ENCODE measurements at places on chromosomes 7 and 10.

- DNase-seq: no peak
Observed at GRCh38 chr7:6700793-6701192, 6.0 kb downstream of the ZNF12 start.

- DNase-seq: no peak
Observed at GRCh38 chr10:121774813-121775212, 153.0 kb downstream of the ATE1 start.

DNA sequence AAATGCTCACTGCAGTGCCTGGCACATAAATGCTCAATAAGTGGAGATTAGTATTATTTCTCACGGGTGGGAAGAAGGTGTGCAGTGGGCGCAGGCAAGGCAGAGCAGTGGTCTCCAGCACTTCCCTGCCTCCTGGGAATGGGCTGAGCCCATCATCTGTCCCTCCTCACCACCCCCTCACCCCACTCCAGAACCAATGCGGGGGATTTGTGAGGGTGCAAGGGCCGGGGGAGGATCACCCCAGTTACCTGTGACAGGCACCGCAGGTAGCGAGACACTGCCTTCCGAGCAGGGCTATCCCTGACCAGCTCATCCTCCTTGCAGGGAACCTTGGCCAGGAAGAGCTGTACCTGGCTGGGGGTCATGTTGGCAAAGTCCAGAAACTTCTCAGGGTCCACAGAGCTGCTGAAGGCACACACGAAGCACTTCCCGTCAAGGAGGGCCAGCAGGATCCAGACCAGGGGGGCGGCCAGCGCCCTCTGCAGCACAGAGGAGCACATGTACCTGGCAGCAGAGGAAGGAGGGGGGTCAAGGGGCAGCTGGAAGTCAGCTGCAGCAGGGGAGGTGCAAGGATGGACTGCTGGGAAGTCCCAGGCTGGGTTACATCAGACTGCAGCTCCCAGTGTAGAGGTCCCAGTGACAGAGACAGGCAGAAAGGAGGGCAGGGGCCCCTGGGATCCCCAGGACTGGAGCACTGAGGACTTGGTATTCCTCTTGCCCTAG is 2.8 kb downstream of the CALHM3 start:
- no peak for DNase-seq

GRCh38 chr7:116840256-116840655 is 22.1 kb upstream of the CAPZA2 start:
- no peak for DNase-seq

DNA sequence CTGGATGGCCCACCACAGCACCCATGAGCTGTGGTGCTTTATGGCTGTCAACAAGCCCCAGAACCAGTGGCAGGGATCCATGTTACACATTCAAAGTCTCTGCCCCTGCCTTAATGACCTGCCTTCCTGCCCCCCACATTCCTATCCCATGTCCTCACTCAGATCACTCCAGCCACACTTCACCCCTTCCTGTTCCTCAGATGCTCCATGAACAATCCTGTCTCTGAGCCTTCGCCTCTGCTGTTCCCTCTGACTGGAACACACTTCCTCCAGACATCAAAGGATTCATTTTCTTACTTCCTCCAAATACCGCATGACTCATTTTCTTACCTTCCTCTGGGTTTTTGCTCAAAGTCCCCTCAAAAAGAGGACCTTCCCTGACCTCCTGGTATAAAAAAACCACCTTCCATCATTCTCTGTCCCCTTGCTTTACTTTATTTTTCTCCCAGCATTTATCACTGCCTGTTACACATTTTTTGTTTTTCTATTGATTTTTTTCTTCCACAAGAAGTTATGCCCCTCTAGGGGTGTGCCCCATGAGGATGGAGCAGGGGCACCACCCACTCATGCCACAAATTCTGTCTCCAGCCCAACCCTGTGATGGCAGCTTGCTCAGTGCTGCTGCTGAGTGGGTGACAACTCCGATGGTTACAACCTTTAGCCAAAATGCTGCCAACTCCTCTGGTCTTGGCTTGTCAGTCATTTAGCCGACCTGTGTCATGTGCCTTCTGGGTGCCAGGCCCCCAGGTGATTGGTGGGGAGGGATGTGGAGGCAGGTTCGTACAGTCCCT is 18.2 kb downstream of the COL13A1 start:
- DNase-seq: no peak

DNA sequence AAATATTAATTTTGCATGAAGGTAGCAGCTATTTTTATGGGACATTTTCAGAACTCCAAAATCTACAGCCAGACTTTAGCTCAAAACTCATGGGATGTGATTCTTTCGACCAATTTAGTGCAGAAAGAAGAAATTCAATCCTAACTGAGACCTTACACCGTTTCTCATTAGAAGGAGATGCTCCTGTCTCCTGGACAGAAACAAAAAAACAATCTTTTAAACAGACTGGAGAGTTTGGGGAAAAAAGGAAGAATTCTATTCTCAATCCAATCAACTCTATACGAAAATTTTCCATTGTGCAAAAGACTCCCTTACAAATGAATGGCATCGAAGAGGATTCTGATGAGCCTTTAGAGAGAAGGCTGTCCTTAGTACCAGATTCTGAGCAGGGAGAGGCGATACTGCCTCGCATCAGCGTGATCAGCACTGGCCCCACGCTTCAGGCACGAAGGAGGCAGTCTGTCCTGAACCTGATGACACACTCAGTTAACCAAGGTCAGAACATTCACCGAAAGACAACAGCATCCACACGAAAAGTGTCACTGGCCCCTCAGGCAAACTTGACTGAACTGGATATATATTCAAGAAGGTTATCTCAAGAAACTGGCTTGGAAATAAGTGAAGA is 112.3 kb downstream of the CFTR start:
- DNase-seq: peak; percentile 10

DNA sequence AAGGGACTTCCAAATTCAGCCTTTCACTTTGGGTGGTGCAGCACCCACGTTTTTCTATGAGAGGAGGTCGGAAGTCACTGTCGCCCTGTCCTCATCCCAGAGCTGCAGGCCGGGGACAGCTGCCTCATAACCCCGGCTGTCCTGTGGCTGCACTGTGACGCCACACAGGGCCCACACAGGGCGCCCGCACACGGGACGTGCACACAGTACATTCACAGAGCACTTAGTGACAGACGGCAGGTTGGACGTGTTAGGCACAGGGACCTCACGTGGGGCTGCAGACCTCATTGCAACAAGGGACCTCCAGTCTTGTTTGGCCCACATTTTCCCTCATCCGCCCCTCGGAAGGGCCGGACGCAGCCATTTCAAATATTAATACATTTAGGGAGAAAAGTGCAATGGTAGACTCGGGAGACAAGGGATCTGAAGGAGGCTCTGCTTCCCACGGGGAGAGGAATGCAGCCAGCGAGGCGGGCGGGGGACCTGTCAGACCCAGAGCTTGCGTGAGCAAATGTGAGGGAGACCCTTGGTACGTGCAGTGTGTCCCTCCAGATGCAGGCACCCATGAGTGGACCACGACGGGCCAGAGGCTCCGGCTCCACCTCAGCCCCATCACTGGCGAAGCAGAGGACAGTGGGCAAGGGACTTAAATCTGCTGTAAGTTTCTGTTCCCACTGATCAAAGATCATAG is 86.7 kb downstream of the VOPP1 start:
- DNase-seq: peak; percentile 42

- peak; percentile 86 for DNase-seq
Observed at GRCh38 chr10:30639946-30640786, 10.6 kb upstream of the LYZL2 start.

DNA sequence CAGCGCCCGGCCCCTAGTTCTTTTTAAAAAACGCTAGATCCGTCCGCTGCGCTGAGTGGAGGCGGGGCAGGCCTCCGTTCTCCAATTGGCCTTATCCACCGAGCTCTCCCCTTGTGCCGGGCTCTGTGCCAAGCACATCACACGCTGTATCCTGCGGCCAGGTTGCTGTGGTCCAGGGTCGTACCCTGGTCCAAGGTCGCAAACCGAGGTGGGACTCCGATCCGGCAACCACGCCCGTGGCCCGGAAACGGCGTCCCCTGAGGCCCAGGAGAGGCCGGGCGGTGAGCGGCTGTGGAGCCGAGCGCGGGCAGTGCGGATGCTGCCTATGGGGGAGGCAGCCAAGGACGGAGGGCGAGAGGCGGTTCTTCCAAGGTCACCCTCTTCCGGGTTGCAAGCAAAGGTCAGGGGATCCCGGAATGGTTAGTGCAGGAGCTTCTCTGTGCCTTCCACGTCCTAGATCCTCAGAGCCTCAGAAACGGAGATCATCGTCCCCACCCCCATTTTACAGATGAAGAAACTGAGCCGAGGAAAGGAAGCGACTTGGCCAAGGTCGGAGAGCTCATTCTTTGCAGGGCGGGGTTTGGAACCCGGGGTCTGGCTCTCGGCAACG is 72.4 kb upstream of the LRRC4 start:
- no peak for DNase-seq

DNA sequence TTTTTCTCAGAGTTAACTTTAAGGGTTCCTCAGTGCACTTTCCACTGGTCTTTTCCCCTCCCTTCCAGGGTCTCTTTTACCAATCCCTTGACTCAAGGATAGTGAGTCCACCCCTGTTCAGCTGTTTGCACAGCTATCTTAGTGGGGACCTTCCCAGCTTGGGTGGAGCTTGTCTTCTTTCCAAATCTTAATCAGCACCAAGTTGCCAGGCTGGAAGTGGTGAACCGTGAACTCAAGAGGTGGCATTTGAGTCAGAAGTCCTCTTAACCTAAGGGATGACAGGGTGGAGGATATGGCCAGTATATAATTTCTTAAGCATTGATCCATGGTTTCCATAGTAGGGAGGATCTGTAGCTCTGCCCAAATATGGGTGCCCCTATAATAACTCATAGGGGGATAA is 25.0 kb downstream of the MAPK8 start:
- no peak for DNase-seq

GRCh38 chr7:111162692-111163091 is 71.8 kb downstream of the LRRN3 start:
- DNase-seq: no peak

GRCh38 chr7:50793120-50793946 is 10.6 kb upstream of the GRB10 start:
- peak; percentile 72 for DNase-seq

GRCh38 chr10:28326516-28327490 is 23.9 kb upstream of the MPP7 start:
- no peak for DNase-seq

- peak; percentile 85 for DNase-seq
Observed at GRCh38 chr10:122044045-122044661, 55.2 kb downstream of the TACC2 start.

GRCh38 chr10:3467052-3467951 is 294.7 kb upstream of the PITRM1 start:
- DNase-seq: peak; percentile 59

GRCh38 chr7:78587443-78588044 is 789.0 kb downstream of the PHTF2 start:
- DNase-seq: no peak

- DNase-seq: no peak
Observed at GRCh38 chr10:6171881-6172695, 30.6 kb upstream of the PFKFB3 start.
